ENCODE measurements at places on chromosomes 6 and 20. TPM values are rescaled to one million over a fixed set of nuclear protein-coding genes. Genes with fewer than 3 reads are reported as not detected.

Gene MRAP2
- 6.2 TPM for total RNA-seq

Gene SLC22A16
- total RNA-seq, result 0.31 TPM

Gene PGM3
- 58.5 TPM for total RNA-seq

Gene CRIP3
- total RNA-seq, result 3.9 TPM

Gene WFDC2
- total RNA-seq, result 3.4 TPM

Gene GPR6
- total RNA-seq, result not detected

Gene SLC17A3
- not detected for total RNA-seq

Gene CENPB
- 55.4 TPM for total RNA-seq

Gene LSM2
- 22.9 TPM for total RNA-seq

Gene OXT
- not detected for total RNA-seq

Gene GRIK2
- total RNA-seq, result 82.7 TPM

Gene LINC00237
- 2.0 TPM for total RNA-seq

Gene CCR6
- not detected for total RNA-seq

Gene OLIG3
- total RNA-seq, result not detected

Gene OR2J3
- not detected for total RNA-seq

Gene CST7
- total RNA-seq, result 0.31 TPM

Gene TCF15
- 0.47 TPM for total RNA-seq

Gene BTNL2
- total RNA-seq, result not detected

Gene GSTA3
- total RNA-seq, result not detected

Gene MUC22
- not detected for total RNA-seq

Gene SPATA25
- total RNA-seq, result 1.7 TPM

Gene COL11A2
- total RNA-seq, result 0.94 TPM

Data from occipital lobe (tissue), 3 donors.